ENCODE measurements at places on chromosomes 6 and 20. TPM values are rescaled to one million over a fixed set of nuclear protein-coding genes. Genes with fewer than 3 reads are reported as not detected.

DNA sequence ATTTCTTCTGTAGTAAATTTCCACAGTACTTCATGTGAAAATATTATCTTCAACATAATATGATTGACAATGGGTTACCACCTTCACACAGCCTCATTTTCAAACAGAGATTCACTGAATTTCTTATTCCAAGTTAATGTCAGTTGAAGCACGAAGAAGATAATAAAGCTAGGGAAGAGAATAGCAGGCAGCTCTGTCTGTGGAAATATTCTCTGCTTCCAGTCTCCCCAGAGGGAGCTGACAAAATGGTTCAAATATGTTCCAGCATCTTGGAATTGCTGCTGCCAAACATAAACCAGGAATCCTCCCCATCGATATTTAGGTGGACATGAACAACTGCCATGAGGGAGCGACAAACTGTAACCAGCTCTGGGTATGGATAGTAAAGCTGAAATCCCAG, 224.8 kb downstream of the GJA1 start:
- no peak for DNase-seq

DNA sequence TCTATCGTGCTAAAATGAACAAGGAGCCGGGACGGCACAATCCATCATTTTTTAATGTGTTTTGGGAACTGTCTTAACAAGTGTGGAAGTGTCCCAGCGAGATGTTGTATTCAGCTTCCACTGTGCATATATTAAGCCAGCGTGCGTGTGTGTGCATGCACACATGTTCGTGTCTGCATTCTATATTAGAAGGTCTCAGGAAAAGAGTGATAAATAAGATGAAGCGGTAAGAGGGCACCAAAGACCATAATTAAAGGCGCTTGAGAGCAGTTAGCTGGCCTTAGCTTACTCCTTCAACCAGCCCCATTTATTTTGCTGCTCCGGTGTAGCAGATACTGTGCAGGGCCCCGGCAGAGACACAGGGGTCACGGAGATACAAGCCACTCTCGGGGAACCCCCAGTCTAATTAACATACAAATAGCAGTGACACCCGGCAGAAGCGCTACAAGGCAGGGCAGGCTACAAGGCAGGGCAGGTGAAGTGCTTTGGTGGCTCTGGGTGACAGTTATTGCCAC, 206.5 kb upstream of the RREB1 start:
- no peak for DNase-seq

GRCh38 chr6:250676-251075, 41.6 kb upstream of the DUSP22 start:
- DNase-seq, result no peak

- no peak for DNase-seq
These were observed 19.8 kb downstream of the SIRPD start for GRCh38 chr20:1537731-1538058.

DNA sequence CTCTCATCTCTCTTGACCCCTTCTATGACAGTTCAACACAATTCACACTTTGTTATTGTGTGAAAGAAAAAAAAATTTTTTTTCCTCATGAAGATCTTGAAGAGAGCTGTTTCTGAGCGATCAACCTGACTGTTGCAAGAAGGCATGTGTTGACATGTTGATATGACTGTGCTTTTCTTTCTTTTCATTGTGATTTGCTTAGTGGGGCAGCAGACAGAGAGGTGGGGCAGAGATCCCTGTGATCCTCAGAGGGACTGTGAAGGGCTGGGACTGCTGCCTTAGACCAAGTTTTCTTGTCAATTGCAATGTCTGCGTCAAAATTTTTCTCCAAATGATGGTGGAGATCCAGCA, 70.8 kb upstream of the IYD start:
- DNase-seq, result no peak

- DNase-seq, result no peak
These were observed 67.8 kb upstream of the RALY start for GRCh38 chr20:33925867-33926266.

- no peak for DNase-seq
These were observed 45.5 kb downstream of the SNAP25 start for GRCh38 chr20:10264166-10264558.

DNA sequence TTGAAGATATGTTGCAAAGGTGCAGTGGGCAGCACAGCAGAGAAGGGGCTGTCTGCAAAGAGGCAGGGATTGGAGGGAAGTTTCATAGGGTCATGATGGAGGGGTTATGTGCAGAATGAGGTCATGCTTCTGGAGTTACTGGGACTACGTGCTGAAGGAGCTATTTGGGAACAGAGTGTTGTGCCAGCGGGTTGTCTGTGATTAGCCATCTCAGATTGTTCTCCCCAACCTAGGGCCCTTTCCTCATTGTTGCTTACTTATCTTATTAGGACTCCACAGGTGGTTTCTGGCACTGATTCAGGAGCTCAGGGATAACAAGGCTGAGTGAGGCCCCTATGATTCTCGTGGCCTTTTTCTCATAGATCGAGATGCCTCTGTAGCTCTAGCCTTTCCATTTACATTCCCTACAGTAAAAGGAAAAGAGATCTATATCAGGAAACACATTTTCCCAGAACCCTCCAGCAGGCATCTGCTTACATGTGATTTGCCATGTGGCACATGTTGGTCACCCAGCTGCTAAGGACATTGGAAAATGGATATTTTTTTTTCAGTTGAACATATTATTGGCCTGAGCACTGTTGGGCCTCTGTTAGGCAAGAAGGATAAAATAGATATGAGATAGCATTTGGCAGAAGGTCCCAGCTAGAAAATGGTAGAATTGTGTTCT, 429.6 kb upstream of the PLCB4 start:
- DNase-seq, result no peak

FAM120B gene
- 33.6 TPM for total RNA-seq

RGS17 gene
- 0.18 TPM for total RNA-seq

PREX1 gene
- total RNA-seq, result 11.3 TPM

YWHAB gene
- total RNA-seq, result 130 TPM

PNLDC1 gene
- total RNA-seq, result 3.0 TPM
